Naive thymus-derived CD8-positive, alpha-beta T cell (primary cell): ENCODE measurements at places on chromosomes 12 and 14.

GRCh38 chr12:132710043-132710404, 618 bp upstream of the PGAM5 start:
- peaks cover 7% of the 10 kb centered on the region for H3K36me3 ChIP-seq
- no peaks in the 10 kb centered on the region for H3K27me3 ChIP-seq

DNA sequence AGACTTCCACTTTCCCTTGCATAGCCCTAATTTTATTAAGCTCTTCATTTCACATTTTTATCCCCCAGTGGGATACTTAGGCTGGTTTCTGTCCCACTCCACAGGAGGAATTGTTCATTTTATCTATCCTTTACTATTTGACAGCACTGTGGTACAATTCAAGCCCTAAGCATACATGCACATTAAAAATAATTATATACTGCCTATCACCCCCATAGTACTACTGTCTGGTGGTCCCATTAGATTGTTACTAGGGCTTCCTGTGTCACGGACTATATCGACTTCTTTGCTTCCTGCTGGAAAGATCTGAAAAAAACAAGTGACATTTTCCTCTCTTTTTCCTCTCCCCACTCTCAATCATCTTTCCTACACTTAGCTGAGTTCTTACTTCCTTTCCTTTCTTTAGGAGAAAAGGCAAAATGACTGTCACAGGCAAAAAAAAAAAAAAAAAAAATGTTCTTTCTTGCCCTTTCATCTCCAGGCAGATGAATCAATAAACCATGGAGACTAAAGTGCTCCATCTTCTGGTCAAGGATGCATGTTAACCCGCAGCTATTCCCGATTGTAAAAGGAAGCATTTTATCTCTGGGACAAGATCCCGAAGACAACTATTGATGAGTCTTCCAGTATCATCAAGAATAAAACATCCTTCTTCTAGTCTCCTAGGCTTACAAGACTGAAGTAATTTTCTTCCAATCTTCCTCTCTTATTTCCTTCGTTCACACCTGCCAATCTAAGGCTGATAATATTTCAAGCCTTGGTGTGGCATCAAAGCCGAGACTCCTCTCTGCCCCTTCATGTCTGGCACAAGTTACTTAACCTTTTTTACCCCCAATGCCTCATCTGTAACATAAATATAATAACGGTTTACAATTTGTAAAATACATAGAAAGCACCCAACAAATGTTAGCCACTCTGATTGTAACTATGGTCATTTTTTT, 94.4 kb upstream of the PLEKHG7 start:
- H3K36me3 ChIP-seq: no peaks in the 10 kb centered on the region
- H3K4me1 ChIP-seq: peaks cover 20% of the 10 kb centered on the region
- DNase-seq: no peak
- no peaks in the 10 kb centered on the region for H3K27me3 ChIP-seq

DNA sequence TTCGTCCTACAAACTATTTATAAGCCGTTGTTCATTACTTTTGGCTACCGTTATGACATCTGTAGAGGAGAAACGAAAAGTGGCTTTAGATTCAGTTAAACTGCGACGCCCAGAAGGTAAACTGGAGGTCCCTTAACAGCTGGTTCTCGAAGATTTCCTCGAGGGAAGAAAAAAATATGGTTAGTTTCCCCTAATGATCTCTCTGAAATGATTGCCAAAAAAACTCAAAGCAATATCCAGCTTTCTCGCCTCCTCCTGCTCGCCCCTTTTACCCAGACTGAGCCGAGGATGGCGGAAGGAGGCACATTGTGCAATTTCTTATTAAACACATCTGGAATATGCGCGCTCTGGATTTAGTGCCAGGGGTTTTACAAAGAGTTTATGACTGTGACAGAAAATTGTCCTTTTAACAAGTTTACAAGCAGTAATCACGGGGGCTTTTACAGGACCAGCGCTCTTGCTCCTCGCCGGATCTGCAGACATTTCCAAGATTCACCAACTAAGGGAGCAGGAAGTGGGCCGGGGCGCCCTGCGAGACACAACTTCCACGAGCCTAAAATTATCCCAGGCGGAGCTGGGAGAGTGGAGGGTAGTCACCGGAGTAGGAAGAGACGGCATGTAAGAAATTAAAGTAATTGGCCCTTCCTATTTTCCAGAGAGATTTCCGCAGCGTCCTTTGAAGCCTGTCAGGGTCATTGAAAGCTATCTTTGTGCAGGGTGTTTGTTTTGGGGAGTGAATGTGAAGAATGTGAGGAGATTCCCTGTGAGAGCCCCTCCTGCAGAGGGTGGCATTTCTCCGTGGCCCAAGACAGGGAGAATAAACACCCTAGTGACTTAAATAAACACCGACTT, 5.6 kb downstream of the SIX1 start:
- no peak overlapping the region for H3K27ac ChIP-seq
- DNase-seq: no peak
- no peak overlapping the region for H3K4me3 ChIP-seq

DNA sequence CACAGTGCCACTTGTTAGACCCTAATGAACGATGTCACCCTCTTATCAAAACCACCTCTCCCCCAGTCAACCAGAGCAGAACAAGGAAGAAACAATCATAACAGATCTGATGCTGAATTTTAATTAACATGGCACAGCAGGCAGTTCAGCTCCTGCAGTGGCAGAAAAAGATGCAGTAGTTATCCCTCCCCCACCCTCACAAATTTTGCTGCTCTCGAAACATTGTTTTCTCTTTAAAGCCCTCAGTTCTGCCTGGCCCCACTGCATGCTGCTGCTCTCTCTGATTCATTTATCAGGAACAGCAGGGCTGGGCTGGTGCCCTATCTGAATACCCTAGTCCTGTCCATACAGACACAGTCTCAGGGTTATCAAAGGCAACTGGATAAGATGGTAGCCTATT, 12.2 kb downstream of the CCDC175 start:
- no peak overlapping the region for H3K4me3 ChIP-seq
- no peak for DNase-seq
- no peaks in the 10 kb centered on the region for H3K4me1 ChIP-seq
- H3K27ac ChIP-seq: no peak overlapping the region

- H3K4me3 ChIP-seq: no peak overlapping the region
- peaks cover 7% of the 10 kb centered on the region for H3K36me3 ChIP-seq
- H3K27me3 ChIP-seq: no peaks in the 10 kb centered on the region
- H3K4me1 ChIP-seq: peaks cover 29% of the 10 kb centered on the region
- no peak for DNase-seq
Measured at GRCh38 chr14:68622856-68623255, 170.0 kb downstream of the ZFP36L1 start.

GRCh38 chr12:122452701-122453285, 30.3 kb upstream of the CLIP1 start:
- no peak for DNase-seq
- no peaks in the 10 kb centered on the region for H3K36me3 ChIP-seq
- H3K27me3 ChIP-seq: no peaks in the 10 kb centered on the region
- H3K4me3 ChIP-seq: peak overlapping the region; percentile 91
- peaks cover 32% of the 10 kb centered on the region for H3K4me1 ChIP-seq
- peak overlapping the region; percentile 99 for H3K27ac ChIP-seq

- peaks cover 2% of the 10 kb centered on the region for H3K27me3 ChIP-seq
- peaks cover 25% of the 10 kb centered on the region for H3K4me1 ChIP-seq
- no peaks in the 10 kb centered on the region for H3K36me3 ChIP-seq
- H3K4me3 ChIP-seq: peak overlapping the region; percentile 83
- DNase-seq: peak; percentile 9
Measured at GRCh38 chr12:101671157-101671791, 26.2 kb upstream of the CHPT1 start.
